ENCODE measurements at places on chromosomes 1 and 21. TPM values are rescaled to one million over a fixed set of nuclear protein-coding genes. Genes with fewer than 3 reads are reported as not detected.

Gene FGR
- 0.17 TPM for total RNA-seq

DNA sequence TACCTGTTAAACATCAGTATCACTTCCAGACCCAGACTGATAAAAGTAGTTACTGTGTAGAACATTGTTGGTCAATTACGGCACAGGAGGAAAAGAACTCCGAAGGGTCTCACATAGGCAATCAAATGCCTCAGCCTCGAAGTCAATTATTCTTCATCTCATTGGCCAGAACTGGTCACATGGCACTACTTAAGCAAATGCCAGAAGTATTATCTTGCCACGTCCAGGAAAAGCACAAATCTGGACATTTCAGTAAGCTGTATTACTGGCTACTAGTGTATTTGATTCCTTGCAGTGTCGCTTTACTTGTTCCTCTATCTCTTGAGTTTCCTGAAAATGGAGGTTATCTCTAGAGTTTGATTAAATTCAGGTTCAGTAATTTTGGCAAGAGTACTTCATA, 24.4 kb downstream of the DIO1 start:
- no peak for DNase-seq

Gene PARS2
- total RNA-seq, result 10.3 TPM

- DNase-seq, result no peak
Observed at GRCh38 chr1:156402331-156403020, 33.5 kb downstream of the RHBG start.

Gene CHI3L2
- 0.15 TPM for total RNA-seq

DNA sequence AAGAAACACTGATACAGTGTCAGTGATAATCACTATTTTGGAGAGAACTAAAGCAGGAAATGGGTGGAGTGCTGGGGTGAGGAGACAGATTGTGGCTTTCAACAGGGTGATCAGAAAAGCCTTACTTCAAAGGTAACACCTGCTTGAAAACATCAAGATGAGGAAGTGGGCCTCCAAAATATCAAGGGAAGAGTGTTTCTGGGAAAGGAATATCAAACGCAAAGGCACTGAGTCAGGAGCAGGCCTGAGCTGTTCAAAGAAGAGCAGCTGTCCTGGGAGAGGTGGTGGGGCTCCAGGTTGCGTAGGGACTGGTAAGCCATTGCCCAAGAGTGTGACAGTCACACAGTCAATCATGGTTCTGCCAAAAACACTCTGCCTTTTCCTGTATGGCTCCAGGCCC, 47.1 kb upstream of the ATP1A1 start:
- no peak for DNase-seq

DNA sequence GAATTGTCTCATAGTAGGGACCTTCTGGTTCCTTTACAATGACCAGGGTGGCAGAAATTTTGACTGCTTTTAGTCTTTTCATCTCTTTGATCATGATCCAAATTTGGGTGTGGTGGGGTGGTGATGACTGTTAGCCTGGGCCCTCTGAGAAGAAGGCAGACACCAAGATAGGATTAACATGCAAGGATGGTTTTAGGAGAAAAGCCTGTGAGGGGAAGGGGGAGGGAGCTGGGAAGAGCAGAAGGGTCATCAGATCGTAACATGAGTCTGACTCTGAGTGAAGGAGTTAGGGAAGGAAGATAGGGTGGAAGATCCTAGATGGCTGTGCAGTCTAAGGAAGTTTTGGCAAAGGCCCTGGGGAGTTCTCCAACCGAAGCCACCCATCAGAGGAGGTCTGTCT, 28.5 kb upstream of the CAMSAP2 start:
- no peak for DNase-seq

- DNase-seq, result no peak
Observed at GRCh38 chr1:114466334-114467014, 44.5 kb downstream of the TRIM33 start.

Gene SLC35F3
- total RNA-seq, result 0.64 TPM

Data from M059J (cell line).